Retinal pigment epithelial cell (primary cell): ENCODE measurements at places on chromosomes 1 and 21.
A peak's percentile ranks its signal among the peaks of the same experiment; 100 is the strongest.

DNA sequence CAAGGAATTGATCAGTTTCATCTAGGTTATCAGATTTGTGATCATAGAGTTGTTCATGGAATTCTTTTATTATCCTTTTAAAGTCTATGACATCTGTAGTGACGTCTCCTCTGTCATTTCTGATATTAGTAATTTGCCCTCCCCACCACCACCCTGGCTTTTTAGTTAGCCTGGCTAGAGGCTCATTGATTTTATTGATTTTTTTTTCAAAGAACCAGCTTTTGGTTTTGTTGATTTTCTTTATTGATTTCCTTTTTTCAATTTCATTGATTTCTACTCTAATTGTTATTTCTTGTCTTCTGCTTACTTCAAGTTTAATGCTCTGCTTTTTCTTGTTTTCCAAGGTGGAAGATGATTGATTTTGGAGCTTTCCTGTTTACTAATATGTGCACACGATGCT is 23.3 kb upstream of the TBX19 start:
- DNase-seq, result no peak

GRCh38 chr21:38148046-38148445 is 108.7 kb upstream of the KCNJ15 start:
- DNase-seq, result no peak

GRCh38 chr1:157181790-157182189 is 43.6 kb upstream of the ETV3 start:
- DNase-seq, result no peak

- no peak for DNase-seq
These were observed 41.3 kb upstream of the SLC19A2 start for GRCh38 chr1:169527001-169527400.

DNA sequence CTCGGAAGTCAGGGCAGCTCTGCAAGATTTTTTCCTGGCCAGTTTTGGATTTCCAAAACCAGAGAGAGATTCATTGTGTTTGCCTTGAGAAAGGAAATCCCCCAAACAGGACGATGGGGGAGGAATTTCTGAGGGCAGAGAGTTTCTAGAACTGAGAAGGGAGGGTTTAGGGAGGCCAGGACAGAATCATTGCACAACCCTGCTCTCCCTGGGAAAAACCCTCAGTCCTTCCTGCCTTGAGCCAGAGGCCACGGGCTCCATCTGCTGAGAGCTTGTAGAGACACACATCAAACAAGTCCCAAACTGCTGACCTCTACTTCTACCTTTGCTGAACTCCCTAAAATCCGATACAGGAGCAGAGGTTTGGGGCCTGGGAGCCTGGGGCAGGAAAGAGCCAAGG is 99.7 kb downstream of the NMNAT2 start:
- peak; percentile 34 for DNase-seq

DNA sequence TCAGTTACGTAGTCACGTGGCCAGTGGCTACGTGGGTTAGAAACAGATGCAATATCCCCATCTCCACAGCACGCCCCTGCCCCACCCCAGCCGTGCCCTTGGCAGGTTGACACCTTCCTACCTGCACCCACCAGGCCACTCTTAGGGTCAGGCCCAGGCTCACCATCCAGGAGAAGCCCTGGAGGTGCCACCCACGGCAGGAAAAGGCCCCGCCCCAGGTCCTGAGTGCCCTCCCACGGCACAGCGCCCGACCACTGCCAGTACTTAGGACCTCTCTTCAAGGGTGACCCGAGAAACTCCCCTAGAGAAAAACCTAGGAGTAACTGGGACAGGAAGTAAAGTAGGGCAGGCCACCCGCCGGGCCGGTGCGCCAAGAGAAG is 1.5 kb downstream of the C1orf35 start:
- DNase-seq, result no peak

- DNase-seq, result no peak
These were observed 379.2 kb upstream of the SPAG17 start for GRCh38 chr1:118563981-118564951.

GRCh38 chr1:206716159-206716869 is 31.6 kb downstream of the MAPKAPK2 start:
- DNase-seq, result no peak

- no peak for DNase-seq
These were observed 727.2 kb upstream of the ADGRL2 start for GRCh38 chr1:81073580-81073979.

- DNase-seq, result no peak
These were observed 24.3 kb upstream of the CITED4 start for GRCh38 chr1:40886318-40887011.

DNA sequence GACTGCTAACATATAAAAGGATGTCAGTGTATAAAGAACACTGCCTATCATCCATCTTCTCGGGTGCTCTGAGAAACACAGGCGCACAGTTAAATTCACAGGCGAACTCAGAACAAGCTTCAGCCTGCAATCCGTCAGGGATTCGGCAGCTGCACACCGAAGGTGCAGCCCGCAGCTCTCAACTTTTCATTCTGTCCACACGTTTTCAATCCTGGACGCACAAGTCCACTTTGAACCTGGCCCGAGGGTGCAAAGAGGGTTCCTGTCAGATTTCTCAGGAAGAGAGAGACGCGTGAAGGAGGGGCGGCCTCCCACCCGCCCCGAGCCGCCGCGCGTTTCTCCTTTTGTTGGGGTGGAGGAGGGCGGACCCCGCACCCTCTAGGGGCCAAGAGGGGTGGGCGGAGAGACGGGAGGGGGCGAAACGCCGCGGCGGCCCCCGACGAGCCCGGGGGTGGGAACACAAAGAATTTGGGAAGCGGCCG is 724 bp downstream of the DOCK7 start:
- DNase-seq, result no peak

- DNase-seq, result no peak
These were observed 12.2 kb upstream of the PGLYRP3 start for GRCh38 chr1:153324912-153325311.

- DNase-seq, result no peak
These were observed 262.8 kb upstream of the PBX1 start for GRCh38 chr1:164296172-164296571.

- no peak for DNase-seq
These were observed 143.3 kb downstream of the DENND1B start for GRCh38 chr1:197632005-197632404.

DNA sequence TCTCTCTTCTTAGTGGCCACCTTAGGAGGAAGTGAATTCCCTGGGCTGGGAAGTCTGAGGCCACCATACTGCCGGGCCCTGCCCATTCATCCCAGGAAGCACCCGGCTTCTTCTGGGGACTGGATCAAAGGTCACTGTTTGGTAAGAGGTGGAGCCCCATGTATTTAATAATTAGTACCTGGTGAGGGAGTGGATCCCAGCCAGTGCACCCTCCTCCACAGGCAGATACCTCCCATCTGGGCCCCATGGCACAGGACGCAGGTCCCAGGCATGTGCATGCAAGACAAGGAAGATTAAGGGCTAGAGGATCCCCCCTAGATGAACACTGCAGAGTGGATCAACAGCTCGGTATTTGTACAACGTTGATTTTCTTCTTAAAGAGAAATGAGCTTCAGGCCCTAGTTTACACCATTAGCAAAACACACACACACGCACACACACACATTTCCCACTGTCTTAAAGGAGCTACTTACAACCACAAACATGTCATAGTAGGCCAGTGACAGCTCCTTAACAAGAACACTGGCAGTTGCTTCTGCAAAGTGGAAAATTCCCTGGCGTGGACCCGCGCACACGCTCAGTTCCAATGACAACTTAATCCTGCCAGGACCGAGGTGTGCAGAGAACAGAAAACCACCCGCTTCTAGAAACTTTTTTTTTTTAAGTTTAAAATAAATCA is 90.7 kb downstream of the MRPL37 start:
- peak; percentile 31 for DNase-seq

GRCh38 chr1:71850936-71851335 is 431.4 kb downstream of the NEGR1 start:
- no peak for DNase-seq

GRCh38 chr21:42861848-42862400 is 17.4 kb downstream of the WDR4 start:
- no peak for DNase-seq

DNA sequence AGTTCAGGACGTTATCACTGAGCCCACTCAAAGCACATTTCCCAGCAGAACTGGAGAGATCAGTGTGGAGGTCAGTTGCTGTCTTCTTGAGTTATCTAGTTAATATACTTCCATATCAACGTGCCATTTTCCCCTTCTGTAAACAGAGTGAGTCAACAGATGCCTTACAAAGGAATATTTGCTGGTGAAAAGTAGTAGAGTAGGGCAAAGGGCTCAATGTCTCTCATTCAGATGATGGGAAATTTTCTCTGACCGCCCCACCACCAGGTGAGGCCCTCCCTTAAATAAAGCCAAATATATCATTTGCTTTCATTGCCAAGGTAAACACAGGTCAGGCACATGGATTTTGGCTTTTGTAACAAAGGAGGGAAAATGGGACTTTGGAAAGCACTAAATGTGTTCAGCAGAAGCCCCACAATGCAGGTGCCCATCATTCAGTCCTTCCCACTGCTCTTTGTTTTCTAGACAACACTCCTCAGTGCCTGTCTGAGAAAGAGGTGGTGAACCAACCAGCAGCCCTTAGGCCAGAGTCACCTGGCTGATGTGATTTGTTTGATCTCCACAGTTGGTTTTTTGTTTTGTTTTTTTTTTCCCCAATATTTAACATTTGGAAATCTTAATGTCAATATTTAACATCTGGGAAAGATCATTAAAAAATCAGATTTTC is 40.5 kb upstream of the SAMD13 start:
- no peak for DNase-seq

DNA sequence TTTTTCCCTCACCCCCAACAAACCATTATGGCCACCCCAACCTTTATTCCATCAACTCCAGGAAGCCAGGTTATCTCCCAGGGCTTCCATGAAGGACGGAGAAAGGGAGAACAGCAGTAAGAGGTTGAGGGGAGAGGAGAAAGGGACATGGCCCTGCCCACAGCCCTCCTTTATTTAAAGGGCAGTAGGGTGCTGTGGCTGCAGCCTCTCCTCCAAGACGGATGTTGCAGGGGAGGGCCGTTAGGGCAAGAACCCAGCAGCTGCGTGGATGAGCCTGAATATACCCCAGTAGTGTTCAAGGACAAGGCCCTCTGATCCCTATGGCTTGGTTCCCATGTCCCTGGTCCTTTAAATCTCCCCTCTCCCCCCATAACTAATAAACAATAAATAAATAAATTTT is 5.9 kb downstream of the RXFP4 start:
- DNase-seq, result no peak

GRCh38 chr1:233230011-233230410 is 65.5 kb downstream of the PCNX2 start:
- DNase-seq, result no peak

DNA sequence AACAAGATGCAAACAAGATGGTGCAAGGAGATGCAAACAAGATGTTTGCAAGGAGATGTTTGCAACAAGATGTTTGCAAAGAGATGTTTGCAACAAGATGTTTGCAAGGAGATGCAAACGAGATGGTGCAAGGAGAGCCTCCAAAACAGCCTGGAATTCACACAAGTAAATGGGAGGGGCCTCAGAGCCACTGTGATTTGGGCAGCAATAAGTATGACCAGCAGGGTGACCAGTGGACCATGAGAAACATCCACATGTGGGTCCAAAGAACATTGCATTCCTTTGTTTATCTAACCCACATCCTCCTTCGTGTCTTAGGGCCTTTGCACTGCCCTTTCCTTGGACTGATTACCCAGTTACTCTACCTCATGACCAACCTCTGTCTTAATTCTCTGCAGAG is 162.9 kb downstream of the PLPP3 start:
- DNase-seq, result no peak

- DNase-seq, result peak; percentile 85
These were observed 397.7 kb downstream of the HLX start for GRCh38 chr1:221276896-221277409.

DNA sequence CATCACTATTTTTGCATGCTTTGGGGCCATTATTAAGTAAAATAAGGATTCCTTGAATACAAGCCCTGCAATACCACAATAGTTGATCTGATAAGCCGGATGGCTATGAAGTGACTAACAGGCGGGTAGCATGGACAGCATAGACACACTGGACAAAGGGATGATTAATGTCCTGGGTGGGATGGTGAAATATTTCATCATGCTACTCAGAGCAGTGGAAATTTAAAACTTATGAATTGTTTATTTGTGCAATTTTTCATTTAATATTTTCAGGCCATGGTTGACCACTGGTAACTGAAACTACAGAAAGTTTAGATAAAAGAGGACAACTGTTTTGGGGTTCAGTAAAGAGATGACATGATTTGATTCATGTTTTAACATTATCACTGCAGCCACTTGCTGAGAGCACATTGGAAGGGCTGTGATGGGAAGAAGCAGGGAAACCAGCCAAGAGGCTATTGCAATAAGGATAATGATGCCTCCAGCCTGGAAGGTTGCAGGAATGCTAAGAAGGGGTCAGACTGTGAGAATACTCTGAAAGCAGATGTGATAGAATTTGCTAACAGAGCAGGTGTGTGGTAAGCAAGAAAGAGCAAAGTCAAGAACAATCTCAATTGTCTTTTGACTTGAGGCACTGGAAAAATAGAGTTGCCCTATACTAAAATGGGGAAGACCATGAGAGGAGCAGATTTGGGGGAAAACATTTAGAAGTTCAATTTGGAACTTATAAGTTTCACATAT is 62.5 kb upstream of the TNFSF4 start:
- peak; percentile 28 for DNase-seq

GRCh38 chr1:184851822-184852746 is 97.4 kb upstream of the EDEM3 start:
- DNase-seq, result peak; percentile 38

- DNase-seq, result no peak
These were observed 120.5 kb upstream of the WNT4 start for GRCh38 chr1:22263359-22263758.

GRCh38 chr1:208581209-208581608 is 337.0 kb upstream of the PLXNA2 start:
- DNase-seq, result no peak

DNA sequence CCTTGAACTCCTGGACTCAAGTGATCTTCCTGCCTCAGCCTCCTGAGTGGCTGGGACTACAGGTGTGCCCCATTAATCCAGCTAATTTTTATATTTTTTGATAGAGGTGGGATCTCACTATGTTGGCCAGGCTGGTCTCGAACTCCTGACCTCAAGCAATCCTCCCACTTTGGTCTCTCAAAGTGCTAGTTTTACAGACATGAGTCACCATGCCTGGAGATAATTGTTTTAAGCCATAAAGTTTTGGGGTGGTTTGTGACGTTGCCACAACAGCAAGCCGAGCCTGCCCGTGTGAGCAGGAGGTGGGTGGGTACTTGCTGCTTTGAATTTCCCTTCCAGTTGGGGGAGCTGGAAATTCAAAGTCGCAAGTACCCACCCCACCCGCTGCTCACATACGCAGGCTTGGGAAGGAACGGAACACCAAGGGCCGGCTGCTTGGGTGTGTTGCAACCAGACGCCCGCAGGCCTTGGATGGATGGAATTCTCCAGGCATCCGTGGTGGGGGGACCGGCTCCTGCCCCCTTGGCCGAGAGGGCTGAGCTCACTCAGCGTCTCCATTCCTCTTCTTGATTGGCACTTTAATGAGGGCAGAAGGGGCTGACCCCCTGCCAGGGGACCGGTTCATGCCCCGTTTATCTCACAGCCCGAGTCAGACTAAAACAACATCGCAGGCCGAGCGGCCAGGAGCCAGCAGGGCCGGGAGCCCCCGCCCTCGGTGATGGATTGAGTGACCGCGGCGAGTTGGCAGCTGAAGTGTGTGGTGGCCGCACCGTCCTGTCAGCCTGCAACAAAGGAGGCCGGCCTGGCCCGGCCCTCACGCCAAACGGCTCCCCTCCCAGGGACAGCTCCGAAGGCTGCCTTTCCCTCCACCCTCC is 78.1 kb downstream of the DHRS3 start:
- DNase-seq, result peak; percentile 96
